ENCODE measurements at places on chromosomes 5 and 9.

DNA sequence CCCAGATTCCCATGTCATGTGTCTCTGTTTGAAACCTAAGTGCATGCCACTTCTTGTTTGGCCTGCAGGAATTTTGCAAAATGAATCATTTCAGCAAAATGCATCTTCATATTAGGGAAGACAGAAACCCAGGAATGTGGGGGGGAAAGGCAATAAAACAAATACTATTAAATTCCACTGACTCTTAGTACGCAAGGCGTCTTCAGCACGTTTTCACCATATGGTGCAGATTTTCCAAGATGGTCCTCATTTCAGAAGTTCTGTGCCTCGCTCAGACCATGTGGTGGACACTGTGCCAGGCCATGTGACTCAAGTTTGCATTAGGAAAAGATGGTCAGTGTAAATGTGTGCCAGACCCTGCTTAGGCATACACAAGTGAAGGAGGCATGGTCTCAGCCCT is 184.0 kb downstream of the ACTL7B start:
- DNase-seq = no peak

DNA sequence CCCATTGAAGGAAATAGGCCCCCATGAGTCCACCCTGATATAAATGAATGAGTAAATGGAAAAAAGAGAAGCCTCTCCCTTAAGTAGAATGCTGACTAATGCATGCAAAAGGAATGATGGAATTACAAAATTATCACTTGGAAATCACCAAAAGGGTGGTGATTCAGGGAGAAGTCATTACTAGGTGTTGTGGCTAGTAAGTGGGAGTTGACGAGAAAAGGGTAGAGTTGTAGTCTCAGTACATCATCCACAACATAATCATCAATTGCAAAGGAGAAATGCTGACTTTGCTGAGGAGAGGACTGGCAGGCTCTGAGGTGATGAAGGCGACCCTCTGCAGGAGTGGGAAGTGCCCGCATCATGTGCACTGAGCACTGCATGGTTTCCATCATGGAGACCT is 201.5 kb upstream of the S1PR3 start:
- no peak for DNase-seq

DNA sequence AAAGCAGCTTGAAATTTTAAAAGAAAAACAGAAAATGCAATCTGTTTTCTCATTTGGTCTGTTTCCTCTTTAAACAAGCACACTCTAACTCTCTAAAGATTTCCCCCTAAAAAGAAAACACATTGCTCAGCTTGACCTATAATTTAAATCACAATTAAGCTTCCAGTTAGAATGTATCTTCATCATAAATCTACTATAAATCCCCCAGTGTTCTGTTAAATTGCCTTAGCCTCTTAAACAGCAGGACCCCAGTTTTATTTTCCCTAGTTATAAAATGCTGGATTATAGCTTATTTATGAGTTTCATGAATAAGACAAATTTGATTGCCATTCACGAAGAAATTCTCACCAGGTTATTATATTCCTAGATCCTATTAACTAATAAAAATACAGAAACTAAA is 8.6 kb upstream of the SMC2 start:
- DNase-seq = no peak

DNA sequence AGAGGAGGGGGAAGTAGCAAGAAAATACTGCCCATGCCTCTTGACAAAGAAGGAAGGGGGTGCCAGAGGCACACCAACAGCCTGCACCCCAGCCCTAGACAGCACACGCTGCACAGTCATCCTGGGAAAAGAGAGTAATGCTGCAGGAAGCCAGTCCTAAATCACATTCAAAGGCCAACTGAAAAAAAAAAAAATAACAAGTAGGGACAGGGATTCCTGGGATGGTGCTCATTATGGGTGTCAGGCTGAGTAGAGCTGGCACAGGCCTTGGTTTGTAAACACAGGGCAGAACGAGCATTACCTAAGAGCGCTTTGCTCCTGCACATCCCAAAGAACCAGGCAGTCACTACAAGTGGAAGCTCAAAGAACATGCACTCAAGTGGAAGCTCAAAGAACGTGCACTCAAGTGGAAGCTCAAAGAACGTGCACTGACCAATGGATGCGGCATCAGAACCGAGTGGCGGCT is 7.8 kb downstream of the RAPGEF1 start:
- DNase-seq = no peak

DNA sequence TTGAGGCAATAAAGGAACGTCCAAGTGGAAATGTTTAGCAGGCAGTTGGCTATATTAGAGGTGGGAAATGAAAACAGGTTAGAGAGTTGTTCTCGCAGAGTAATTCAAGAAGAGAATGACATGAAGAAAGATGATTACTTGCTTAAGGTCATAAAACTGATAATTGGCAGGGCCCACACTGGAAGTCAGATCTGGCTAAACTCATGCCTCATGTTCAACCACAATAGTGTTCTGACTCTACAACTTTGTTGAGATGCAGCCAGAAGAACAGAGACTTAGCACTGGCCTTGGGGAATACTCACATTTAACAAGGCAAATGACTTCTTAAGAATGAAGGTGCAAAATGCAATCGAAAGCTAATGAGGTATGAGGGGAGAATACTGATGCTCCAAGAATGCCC is 27.2 kb upstream of the TNFSF8 start:
- DNase-seq = no peak

GRCh38 chr9:89996773-89997172 is 392.0 kb downstream of the GADD45G start:
- DNase-seq = no peak
